ENCODE measurements at places on chromosomes 16 and 17.

DNA sequence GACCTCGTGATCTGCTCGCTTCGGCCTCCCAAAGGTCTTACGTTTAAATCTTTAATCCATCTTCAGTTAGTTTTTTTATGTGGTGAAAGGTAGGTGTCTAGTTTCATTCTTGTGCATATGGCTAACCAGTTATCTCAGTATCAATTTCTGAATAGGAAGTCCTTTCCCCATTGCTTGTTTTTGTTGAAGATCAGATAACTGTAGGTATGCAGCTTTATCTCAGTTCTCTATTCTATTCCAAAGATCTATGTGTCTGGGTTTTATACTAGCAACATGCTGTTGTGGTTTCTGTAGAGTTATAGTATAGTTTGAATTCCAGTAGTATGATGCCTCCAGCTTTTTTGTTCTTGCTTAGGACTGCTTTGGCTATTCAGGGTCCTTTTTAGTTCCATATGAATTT is 65.2 kb downstream of the TNFRSF13B start:
- DNase-seq: no peak

DNA sequence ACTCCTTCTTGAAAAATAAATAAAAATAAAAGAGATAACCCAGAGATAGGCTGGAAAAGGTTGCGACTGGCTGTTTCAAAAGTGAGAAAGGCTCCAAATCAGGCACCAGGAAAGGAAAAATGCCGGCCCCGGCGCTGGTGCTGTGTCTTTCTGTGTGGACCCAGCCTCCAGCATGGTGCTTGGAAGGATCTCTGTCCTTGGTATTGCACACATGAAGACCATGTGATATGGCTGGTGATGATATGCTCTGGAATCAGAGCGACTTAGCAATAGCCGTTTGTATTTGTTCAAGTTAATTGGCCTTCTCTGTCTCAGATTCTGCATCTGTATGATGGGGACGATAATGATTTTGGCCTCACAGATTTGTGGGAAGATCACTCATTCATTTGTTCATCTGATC is 3.4 kb downstream of the WSCD1 start:
- no peak for DNase-seq

- no peak for DNase-seq
These were observed 69.1 kb downstream of the PRKCA start for GRCh38 chr17:66371561-66371960.

- DNase-seq: no peak
These were observed 12.8 kb downstream of the CRISPLD2 start for GRCh38 chr16:84832488-84833143.

DNA sequence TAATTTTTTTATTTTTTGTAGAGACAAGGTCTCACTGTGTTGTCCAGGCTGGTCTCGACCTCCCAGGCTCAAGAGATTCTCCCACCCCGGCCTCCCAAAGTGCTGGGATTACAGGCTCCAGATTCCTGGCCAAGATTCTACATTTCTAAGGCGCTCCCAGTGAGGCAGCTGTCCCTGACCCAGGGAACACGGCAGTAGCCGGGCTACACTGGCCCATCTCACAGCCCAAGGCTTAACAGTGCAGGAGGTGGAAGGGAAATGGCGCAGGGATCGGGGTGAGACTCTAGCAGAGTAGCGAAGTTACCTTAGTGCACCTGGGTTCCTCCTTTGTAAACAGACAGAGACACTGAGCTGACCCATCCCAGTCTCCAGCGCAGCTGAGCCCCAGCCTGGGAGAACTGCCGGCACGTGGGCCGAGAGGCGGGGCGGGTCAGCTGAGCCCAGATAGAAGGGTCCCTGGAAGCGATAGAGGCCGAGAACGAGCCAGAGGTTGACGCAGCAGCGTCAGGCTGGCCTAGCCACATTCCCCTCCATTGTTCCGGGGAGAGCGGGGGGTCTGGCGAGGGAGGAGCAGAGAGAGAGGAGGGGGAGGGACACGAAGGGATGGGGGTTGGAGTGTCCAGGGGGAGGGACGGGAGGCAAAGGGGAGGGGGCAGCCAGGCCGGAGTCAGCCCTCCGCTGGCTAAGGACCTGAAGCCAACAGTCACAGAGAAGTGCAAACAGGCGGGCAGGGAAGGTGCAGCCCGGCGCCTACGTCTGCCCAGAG is 2.5 kb downstream of the CARHSP1 start:
- DNase-seq: no peak

DNA sequence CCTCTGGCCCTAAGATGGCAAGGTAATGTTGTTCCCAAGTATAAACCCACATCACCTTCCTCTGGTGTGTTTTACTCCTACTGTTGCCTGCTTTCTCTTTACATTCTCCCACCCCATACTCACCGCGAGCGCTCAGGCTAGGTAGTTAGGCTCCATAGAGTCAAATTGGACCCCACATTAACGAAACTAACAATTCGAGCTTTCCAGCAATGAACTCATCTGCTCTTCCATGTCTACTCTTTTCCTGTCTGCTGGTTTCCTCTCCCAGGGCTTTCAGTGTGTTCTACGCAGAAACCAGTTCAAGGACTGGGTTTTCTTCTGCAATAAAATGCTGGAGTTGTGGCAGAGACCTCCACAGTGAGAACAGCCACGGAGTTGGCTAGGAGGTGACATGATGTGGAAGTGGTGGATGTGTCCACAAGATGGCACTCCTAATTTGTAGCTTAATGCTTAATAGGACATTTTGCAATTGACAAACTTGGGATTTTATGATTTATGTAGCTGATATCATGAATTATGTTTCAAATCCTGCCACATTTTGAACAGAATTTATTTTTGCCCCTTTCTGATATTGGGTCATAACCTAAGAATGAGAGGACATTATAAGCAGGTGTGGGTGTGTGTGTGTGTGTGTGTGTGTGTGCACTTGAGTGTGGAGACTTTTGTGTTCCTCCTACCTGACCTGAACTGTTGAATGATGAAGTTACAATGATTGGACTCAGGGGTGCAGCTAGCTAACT is 2.2 kb upstream of the UQCRC2 start:
- no peak for DNase-seq

DNA sequence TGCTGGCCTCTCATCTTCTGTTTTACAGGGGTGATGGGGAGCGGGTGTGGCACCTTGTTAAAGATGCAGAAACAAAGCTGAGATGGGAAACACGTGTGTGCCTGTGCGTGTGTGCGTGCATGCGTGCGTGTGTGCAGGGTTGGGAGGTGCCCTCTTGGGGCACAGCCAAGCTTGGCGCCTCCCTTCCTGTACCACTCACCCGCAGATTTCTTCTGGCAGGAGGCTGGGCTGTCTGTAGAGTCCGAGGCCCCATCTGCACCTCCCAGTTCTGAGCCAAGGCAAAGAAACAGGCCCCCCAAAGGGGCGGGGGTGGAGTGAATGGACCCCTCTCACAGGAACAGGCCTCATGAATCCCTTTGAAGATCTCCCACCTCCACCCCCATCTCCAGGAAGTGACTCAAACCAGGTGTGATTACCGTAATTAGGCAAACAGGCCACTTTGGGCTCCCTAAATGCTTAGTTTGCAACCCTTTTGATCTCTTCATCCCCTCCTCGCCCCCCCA is 20.9 kb downstream of the TNS4 start:
- no peak for DNase-seq

DNA sequence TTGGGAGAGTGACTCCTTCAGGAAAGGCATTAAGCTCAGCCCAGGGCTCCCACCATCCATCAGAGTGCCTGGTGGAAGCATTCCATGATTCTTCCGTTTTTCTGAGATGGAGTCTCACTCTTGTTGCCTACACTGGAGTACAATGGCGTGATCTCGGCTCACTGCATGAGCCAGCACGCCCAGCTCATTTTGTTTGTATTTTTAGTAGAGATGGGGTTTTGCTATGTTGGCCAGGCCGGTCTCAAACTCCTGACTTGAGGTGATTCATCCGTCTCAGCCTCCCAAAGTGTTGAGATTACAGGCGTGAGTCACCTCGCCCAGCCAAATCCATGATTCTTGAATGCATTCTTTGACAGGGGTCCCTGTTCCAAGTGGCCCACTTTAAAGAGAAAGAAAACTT is 23.1 kb downstream of the MIS12 start:
- no peak for DNase-seq

DNA sequence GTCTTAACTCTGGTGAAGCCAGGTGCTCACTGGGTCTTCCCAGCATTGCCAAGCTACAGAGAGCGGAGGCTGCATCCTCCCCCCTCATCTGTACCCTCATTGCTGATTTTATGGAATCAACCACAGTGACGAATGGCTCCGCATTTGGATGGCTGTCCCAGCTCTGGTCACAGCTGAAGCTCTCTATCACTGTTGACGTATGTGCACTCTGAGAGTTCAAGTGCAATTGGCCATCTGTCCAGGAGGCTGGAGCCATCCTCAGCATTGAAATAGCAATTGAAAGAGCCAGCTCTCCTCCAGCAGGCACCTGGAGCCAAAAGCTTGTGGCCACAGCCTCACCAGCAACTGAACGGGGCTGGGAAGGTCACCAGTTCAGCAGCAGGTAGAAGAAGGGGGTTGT is 494.1 kb downstream of the TMEM114 start:
- no peak for DNase-seq

DNA sequence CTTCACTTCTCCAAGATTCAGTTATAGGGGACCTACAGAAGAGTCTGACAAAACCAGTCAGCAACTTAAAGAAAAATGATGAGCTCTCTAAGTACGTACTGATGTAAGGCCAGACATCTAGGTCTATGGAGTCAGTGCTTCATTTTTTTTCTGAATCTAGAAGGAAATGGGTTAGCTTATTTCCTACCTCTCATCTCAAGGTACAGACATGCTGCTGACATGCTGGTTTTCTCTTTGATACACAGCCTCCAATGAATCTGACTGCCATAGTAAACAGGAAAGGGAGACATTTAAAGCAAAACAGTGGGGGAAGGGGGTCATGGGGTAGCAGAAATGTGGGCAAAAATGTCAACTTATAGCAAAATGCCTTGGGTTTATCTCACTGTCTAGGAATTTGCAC is 16.4 kb downstream of the CDR2 start:
- DNase-seq: no peak

- DNase-seq: no peak
These were observed 21.8 kb downstream of the ACSM1 start for GRCh38 chr16:20675488-20676267.

- no peak for DNase-seq
These were observed 111.0 kb downstream of the NTN1 start for GRCh38 chr17:9132291-9132690.
